T-helper 2 cell treated with Interferon-gamma antibody and Interleukin-4, amounts not matched to agents 5 μg/mL and 100 μg/mL, for 36 hours (primary cell): ENCODE measurements at places on chromosomes 7 and 10.

- no peak for DNase-seq
Observed at GRCh38 chr10:61987537-61987936, 86.0 kb downstream of the ARID5B start.

- peak; percentile 3 for DNase-seq
Observed at GRCh38 chr10:104028146-104028545, 57.5 kb downstream of the COL17A1 start.

- no peak for DNase-seq
Observed at GRCh38 chr7:153941061-153941460, 111.1 kb upstream of the DPP6 start.

- DNase-seq = no peak
Observed at GRCh38 chr7:25116621-25117020, 8.4 kb downstream of the CYCS start.

DNA sequence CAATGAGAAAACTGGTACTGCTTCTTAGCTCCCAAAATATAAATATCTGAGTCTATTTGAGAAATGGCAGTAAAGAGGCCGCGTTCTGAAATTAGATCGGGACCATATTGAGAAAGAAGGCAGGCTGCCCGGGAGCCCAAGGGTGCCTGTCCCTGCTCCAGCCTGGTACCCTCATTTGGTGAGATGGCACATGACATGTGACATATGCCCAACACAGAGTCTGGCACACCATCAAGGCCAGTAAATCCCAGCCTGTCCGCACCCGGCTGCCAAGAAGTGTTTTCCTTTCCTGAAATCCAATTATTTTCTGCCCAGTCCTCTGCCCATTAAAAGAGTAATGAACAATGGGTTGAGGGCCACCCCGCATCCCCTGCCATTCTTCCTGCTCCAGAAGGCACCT, 66.4 kb downstream of the CDH23 start:
- DNase-seq = no peak

DNA sequence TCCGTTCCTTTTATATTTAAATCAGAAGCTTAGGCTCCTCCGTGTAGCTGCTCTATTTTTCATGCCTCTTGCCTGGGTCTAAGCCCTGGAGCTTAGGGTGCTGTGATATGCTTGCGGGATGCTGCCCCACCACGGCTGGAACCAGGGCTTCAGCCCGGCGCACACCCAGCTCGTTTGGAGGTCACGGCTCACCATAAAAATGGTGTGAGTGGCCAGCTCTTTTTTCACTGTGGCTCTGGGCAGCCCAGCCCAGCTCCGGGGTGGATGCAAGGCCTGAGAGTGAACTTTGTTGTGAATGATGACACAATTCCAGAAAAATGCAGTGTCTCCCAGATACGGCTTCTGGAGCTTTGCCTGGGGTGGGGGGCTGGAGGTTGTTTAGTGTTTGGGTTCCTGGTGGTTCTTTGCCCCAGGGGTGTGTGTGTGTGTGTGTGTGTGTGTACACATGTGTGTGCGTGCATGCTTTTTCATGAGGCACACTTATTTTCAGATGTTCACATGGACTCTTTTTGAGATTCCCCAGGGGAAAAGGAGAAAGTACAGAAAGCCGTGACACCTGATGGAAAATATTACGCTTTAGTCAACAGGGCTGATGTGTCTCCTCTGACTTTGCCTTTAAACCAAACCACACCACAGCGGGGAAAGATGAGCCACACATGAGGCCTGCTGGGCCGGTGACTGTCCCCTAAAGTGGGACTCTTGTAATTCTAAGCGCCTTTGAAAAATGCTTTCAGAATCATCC, 46.2 kb downstream of the GRK5 start:
- DNase-seq = peak; percentile 69

DNA sequence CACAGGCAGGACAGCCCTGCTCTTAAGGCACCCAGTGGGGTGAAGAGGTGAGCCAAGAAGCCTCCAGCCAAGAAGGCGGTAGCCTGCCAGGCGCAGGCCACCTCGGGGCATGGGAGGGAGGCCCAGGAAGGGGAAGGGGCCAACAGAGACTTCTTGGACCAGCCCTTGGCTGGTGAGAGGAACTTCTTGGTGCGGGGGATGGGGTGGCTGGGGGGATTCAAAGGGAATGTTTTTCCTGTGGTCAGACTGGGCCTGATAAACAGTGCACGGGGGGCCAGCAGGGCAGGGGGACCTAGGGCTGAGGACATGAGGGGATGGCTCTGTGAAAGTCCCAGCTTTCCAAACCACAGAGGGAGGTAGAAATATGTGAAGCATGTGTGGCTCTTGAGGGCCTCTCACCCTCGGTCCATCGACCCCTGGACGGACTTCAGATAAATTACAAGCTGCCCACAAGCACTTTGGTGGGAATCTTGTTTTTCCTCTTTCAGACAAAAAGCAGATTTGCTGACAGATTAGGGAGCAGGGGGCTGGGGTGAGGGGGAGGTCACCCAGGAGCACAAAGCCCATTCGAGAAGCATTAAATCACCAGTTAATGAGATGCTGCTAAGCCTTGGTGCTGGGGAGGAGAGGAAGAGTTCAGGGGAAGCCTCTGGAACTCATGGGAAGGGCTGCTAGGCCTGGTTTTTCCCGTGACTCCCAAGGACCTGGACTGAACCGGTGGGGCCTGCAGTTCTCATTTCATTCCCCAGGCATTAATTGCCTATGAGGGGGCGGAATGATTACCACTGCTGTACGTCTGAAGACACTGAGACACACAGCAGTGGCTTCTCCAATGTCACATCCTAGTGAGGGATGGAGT, 11.3 kb downstream of the CRYGN start:
- no peak for DNase-seq
